ENCODE measurements at places on chromosomes 11 and 22. TPM values are rescaled to one million over a fixed set of nuclear protein-coding genes. Genes with fewer than 3 reads are reported as not detected.

Gene RELA
- total RNA-seq, result 68.9 TPM

Gene C11orf87
- 0.09 TPM for total RNA-seq

GRCh38 chr22:50226063-50226874, 18.6 kb downstream of the TUBGCP6 start:
- no peaks in the 10 kb centered on the region for H3K4me1 ChIP-seq
- peaks cover 90% of the 10 kb centered on the region for H3K36me3 ChIP-seq
- H3K4me3 ChIP-seq, result no peak overlapping the region
- no peak for DNase-seq
- no peaks in the 10 kb centered on the region for H3K27me3 ChIP-seq

- peak overlapping the region; percentile 37 for H3K27ac ChIP-seq
- H3K4me1 ChIP-seq, result peaks cover 98% of the 10 kb centered on the region
- no peaks in the 10 kb centered on the region for H3K36me3 ChIP-seq
- no peak overlapping the region for H3K4me3 ChIP-seq
- H3K27me3 ChIP-seq, result no peaks in the 10 kb centered on the region
- DNase-seq, result no peak
These were observed 9.2 kb downstream of the CTNND1 start for GRCh38 chr11:57770793-57771192.

DNA sequence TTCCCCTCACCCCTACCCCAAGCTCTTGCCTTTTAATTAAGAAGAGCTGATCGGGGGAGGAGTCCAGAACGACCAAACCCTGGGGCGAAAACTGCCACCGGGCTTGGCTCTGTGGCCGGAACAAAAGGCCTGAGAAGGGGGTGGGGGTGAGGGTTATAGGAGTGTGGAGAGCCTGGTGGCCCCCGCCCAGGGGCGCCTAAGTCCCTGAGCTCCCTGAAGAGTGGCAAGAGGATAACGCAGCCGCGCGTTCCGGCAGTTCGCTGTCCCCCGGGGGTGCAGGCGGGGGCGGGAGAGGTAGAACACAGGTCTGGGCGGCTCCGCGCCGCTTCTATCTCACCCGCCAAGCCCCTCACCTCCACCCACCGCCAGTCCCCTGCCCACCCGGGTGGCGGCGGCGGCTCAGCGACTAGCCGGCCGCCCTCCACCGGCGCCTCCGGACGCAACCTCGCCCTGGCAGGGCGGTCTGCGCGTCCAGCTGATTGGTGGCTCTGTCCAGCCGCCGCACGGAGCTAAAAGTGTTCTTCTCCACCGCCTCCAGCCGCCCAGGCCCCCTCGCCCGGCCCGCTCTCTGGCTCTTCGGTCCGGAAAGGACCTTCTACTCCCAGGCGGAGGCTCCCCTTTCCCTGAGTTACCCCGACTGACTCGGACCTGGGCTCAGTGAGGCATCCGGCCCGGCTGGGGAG, 18.7 kb upstream of the BDNF start:
- H3K27me3 ChIP-seq, result peaks cover 83% of the 10 kb centered on the region
- no peaks in the 10 kb centered on the region for H3K36me3 ChIP-seq
- no peak for DNase-seq
- H3K27ac ChIP-seq, result no peak overlapping the region

GRCh38 chr11:70612459-70613141, 214.3 kb downstream of the CTTN start:
- no peaks in the 10 kb centered on the region for H3K4me1 ChIP-seq
- H3K27ac ChIP-seq, result no peak overlapping the region
- no peaks in the 10 kb centered on the region for H3K36me3 ChIP-seq
- peak; percentile 14 for DNase-seq
- H3K4me3 ChIP-seq, result no peak overlapping the region

- no peak overlapping the region for H3K27ac ChIP-seq
- H3K4me1 ChIP-seq, result peaks cover 5% of the 10 kb centered on the region
- no peak for DNase-seq
- H3K4me3 ChIP-seq, result no peak overlapping the region
- H3K36me3 ChIP-seq, result no peaks in the 10 kb centered on the region
- H3K27me3 ChIP-seq, result no peaks in the 10 kb centered on the region
These were observed 106.1 kb downstream of the SLC1A2 start for GRCh38 chr11:35313066-35313759.

- H3K4me3 ChIP-seq, result no peak overlapping the region
- peaks cover 40% of the 10 kb centered on the region for H3K27me3 ChIP-seq
- H3K4me1 ChIP-seq, result no peaks in the 10 kb centered on the region
- no peak overlapping the region for H3K27ac ChIP-seq
These were observed 62.9 kb downstream of the CRYBB2 start for GRCh38 chr22:25282346-25282670.
